ENCODE measurements at places on chromosomes 1 and 21.
A peak's percentile ranks its signal among the peaks of the same experiment; 100 is the strongest.

DNA sequence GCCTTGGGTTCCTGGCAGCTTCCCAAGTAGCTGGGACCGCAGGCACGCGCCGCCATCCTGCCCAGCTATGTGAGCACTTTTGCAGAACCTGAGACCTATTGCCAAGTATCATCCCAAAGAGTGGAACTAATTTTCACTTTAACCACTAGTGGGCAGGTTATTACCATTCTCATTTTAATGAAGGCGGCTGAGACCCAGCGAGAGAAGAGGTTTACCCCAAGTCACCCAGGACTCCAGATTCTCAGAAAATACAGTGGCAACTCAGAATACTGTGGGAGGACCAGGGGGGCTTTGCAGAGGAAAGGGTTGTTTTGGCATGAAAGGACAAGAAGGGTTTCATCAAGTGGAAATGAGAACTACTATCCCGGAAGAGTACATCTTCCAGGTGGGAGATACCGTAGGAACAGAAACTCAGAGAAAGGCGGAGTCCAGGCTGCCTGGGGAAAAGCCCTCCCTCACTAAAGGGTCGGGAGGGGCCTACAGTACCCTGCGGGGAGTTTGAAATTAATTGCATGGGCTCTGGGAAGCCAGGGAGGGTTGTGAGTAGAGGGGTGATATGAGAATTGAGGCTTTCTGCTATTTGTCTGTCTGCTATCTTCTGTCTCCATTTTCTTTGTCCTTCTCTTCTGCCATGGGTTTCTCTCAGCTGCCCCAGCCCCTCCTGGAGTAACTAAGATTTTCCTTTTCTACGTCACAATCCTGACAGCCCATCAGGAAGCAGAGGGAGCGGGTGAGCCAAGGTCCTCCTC is 7.2 kb upstream of the SEMA4A start:
- DNase-seq, result peak; percentile 83

DNA sequence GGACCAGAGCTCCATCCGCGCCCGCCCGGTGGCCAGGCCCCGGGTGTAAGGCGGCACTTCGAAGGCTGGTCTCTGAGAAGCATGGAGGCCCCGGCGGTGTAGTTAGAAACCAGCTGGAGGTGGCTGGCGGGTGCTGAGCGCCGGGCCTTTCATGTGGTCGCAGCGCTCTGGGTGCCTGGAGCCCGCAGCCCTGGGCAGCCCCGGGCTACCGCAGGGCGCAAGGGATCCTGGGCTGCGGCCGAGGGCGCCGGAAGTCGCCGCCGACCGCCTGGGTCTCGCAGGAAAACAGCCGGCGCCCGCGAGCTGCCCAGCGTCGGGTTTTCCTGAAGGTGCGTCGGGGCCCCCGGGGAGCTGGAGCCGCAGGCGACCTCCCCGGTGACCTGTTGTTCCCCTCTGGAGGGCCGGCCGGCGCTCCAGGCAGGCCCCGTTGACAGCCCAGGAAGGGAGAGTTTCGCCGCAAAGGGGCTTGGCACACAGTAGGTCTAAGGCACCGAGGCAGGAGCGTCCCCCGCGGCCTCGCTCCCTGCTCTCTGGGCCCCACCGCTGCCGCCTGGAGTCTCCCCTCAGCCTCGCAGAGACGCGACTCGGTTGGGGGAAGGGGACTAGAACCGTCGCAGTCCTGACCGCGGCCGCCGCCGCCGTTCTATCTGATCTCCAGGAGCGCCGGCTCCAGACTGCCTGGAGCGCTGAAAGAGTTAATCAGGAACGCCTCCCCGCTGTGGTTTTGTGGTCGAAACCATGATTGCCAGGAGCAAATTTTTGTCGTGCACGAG is 2.7 kb downstream of the GRHL3 start:
- DNase-seq, result no peak

DNA sequence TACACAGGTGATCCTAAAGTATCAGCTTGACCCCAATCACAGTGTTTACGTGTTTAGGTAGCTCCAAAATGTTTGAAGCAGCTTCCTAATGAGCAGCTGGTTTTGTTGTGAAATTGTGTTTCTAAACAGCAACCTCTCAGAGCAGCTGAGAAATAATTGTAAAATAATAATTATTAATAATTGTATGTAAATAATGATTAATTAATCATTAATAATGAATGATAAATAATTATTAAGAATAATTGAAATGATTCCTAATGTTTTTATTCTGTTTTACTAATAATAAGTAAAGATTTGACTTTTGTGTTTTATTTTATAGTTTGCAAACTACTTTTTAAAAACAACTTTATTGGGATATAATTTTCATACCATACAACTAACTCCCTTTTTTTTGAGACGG is 182.2 kb downstream of the URB2 start:
- DNase-seq, result no peak

- DNase-seq, result peak; percentile 94
These were observed 426.1 kb downstream of the PLPP3 start for GRCh38 chr1:56153276-56153675.

- no peak for DNase-seq
These were observed 643.2 kb downstream of the KCNT2 start for GRCh38 chr1:195965036-195965435.

All from NCI-H748 treated with DMSO at 0.1 percent for 48 hours (cell line).